GM19239 (cell line): ENCODE measurements at places on chromosomes 5 and 9.

GRCh38 chr5:134463991-134464760 lies 52.5 kb upstream of the CDKN2AIPNL start:
- DNase-seq, result no peak

GRCh38 chr5:120382833-120383232 lies 81.3 kb upstream of the PRR16 start:
- no peak for DNase-seq

DNA sequence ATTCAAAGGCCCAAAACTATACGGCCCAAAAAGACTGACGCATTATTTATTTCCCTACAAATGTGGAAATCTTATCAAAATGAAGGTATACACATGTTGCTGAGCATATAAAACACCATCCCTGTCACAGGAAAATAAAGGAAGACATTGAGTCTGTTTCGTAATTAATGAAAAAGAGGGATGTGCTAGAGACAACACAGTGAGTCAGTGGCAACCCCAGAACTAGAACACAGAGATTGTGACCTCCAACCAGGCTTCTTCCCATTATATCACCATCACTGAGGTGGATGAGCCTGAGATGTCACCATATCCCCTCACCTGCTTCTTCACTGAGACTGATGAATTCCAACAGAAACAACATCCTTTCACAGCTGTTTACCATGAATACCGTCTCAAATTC lies 3.8 kb downstream of the NDUFA8 start:
- no peak for DNase-seq

DNA sequence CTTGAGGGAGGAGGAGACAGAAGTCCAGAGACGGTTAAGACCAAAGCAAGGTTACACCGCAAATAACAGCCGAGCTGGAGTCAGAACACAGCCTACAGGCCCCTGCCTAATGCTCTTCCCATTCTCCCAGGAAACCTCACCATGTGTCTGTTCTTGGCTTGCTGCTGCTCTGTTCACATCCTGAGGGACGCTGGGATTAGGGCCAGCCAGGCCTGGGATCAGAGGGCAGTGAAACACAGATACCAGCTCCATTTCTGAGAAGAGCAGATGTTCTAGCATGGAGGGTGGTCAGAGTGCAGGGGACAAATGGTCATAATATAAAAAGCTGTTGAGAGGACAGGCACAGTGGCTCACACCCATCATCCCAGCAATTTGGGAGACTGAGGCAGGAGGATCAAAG lies 124.8 kb upstream of the LARP1 start:
- DNase-seq, result no peak

DNA sequence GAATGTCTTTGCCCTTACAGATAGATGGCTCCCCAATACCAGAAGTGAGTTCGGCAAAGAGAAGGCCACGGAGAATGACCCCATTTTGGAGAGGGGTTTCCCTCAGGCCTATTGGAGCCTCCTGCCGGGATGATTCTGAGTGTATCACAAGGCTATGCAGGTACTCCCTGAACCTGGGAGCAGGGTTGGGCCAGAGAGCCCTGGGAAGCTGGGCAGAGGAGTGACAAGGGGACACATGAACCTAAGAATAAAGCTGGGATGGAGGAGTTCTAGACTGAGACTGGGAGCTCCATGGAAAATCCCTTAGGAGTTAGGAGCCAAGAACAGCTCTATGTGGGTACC lies 433 bp downstream of the LEAP2 start:
- DNase-seq, result no peak

DNA sequence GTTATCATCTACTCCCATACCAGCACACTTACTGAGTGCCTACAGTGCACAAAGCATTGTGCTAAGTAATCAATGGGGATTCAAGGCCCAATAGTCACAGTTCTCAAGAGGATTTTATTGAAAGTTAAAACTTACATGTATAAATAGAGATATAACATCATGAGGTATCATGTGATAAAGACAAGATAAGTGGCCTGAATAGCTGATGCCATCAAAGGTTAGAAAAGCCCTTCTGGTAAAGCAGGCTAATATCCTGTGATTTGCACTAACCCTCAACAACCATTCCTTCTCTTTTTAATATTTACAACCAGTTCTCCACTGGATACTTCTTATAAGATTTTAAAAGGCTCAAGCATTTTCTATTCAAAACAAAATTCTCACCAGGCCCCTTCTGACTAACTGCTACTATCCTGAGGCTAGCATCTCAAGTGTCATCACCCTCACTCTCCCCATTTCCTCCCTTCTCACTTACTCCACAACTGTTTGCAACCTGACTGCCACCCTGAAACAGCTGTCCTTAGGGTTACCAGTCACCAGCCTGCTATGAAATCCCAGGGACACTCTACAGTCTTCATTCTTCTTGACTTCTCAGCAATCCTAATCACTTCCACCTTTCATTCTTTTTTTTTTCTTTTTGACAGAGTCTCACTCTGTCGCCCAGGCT lies 377.9 kb downstream of the ENC1 start:
- DNase-seq, result no peak

- no peak for DNase-seq
Observed at GRCh38 chr9:110928599-110928998, 109.7 kb downstream of the LPAR1 start.

- DNase-seq, result no peak
Observed at GRCh38 chr5:38249301-38249700, 9.1 kb upstream of the EGFLAM start.

GRCh38 chr9:89812556-89813181 lies 207.9 kb downstream of the GADD45G start:
- no peak for DNase-seq

DNA sequence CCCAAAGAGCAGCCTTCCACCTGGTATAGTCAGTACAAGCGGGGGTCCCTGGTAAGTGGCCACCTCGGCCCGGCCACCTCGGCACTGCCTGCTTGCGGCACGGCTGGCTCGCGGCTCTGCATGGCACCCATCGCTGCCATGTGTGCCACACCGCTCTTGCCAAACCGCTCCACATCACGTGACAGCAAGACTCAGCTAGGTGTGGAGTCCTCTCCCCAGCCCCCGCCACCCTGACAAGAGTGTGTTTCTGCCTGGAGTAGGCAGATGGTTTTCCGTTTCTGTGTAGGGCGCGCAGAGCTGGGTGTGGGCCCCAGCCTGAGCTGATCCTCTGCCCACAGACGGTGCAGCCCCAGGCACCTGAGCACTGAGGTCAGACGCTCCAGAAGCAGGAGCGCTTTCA lies 50.5 kb upstream of the FCN2 start:
- no peak for DNase-seq

- no peak for DNase-seq
Observed at GRCh38 chr5:136006761-136007251, 22.0 kb upstream of the TGFBI start.

DNA sequence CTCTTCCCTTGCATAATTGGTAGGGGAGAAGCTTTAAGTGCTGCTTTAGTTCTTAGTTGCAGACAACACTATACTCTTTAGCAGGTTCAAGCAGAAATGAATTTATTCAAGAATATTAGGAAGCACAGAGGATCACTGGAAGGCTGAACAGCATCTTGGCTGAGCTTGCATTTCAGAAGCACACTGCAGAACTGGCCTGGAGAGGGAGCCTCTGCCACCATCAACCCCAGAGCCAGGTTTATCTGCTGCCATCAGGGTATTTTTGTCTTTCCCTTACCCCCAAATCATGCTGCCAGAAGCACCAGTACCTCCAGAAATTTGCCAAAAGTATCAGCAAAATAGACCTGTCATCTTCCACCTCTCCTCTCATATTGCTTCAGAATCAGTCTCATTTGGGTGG lies 440.7 kb downstream of the DMAC1 start:
- DNase-seq, result no peak

- no peak for DNase-seq
Observed at GRCh38 chr9:133199648-133200321, 9.3 kb downstream of the OBP2B start.

DNA sequence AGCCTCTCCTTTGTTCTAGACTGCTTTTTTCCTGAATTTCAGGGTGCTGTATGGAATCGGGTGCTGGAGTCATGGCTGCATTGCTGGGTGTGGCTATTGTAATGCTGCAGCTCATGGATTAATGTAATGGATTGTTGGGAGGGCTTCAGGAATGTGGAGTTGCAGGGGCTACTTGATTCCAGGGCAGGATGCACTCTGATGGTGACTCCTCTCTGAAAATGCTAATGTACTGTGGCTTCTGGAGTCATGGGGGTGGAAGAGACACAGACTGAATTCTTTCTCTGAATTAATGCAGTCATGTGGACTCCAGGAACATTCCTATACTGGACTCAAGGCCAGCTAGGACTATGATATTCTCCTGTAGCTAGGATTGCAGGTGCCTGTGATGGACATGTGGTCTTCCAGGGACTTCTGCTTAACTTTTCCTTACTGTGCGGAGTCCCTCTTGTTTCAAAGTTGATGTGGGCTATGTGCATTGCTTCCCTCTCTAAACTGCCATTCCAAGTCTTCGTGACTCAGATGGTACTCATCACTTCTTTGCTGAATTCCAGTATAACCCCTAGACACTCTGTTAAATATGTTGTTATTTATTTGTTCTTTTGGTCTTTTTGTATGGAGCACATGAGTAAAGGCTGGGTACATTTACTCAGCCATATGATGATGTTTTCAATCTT lies 396.2 kb downstream of the KCTD16 start:
- DNase-seq, result no peak

GRCh38 chr5:170643591-170643990 lies 139.8 kb downstream of the KCNIP1 start:
- DNase-seq, result no peak

GRCh38 chr5:44729536-44729935 lies 79.2 kb upstream of the MRPS30 start:
- DNase-seq, result no peak

DNA sequence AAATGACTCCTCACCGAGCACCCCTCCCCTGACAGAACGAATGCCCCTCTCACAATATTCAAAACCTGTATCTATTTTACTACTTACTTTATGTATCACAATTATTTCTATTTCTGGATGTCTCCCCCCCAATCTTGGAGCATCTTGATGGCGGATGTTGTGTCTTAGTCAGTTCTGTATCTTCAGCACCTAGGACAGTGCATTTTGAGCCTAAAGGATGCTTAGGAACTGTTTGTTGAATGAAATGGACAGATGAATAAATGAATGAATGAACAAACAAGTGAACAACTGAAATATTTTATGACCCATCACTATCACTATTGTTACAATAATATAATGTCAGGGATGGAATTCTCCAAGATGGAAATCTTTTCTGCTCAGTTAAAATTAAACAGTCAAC lies 295.7 kb downstream of the DNAH5 start:
- DNase-seq, result no peak

DNA sequence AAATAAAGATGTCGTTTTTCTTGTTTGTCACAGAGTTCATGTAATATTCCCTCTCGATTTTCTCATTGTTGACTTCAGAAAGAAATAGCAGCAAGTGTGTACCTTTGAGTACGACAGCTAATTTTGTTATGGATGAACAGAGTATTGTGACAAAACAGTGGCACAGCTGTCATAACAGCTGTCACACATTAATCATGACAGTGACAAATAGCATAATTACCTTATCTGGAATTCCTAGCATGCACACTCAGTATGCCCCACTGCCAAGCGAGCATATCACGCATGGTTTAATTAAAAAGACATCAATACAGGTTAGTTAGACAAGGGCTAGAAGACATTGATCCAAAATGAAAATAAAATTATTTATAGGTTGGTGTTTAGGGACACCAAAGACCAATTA lies 375.1 kb downstream of the SPATA31D1 start:
- no peak for DNase-seq

DNA sequence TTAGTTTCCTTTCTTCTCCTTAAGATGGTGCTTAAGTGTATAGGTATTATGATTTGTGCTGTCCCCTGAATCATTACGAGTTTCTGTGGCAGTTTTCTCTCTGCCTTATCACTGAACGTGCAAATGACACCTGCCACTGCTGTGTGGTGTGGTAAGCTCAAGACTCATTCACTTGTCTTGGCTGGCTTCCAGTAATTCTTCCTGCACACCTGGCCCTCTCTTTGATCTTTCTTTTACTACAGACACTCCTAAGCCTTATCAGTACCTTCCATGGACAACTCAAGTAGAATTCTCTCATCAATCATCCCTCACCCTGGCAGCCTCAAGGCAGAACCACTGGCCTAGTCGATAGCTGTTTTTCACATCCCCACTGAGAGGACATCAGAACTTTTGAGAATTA lies 82.6 kb upstream of the ADAMTS19 start:
- DNase-seq, result no peak

DNA sequence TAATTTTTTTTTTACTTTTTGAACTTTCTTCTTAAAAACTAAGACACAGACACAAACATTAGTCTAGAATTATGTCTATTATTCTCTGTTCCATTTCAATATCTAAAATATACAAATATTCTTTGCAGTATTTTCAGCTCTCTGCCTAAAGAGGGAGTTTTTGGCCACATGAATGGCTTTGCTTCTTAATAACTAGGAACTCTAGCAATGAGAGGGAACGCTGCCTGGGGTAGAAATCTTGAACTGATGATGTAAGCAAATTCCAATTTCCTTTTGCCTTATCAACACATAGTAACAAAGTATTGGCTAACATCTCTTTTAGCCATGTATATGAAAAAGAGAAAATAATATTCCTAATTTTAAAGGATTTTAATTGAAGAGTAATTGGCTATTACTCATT lies 51.9 kb downstream of the SLC25A46 start:
- no peak for DNase-seq

GRCh38 chr5:115842089-115842935 lies 577 bp downstream of the AP3S1 start:
- no peak for DNase-seq

DNA sequence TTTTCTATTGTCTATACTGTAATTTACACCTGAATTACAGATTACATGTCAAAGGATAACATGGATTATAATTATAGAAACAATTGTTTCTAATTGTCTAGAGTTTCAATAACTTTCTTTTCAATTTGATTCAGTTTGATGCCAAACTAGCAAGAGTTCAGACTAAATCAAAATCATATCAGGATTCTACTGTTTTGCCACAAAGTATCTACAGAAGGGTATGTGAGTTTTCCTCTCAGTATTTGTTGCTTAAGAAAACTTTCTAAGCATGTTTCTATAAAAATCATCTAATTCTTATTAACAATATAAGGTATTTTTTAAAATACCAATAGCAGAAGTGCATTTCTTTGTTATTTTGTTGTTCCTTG lies 12.5 kb downstream of the SELENOP start:
- DNase-seq, result no peak

GRCh38 chr5:156920861-156921431 lies 42.1 kb downstream of the TIMD4 start:
- DNase-seq, result no peak

- no peak for DNase-seq
Observed at GRCh38 chr5:13625616-13626198, 318.8 kb downstream of the DNAH5 start.

DNA sequence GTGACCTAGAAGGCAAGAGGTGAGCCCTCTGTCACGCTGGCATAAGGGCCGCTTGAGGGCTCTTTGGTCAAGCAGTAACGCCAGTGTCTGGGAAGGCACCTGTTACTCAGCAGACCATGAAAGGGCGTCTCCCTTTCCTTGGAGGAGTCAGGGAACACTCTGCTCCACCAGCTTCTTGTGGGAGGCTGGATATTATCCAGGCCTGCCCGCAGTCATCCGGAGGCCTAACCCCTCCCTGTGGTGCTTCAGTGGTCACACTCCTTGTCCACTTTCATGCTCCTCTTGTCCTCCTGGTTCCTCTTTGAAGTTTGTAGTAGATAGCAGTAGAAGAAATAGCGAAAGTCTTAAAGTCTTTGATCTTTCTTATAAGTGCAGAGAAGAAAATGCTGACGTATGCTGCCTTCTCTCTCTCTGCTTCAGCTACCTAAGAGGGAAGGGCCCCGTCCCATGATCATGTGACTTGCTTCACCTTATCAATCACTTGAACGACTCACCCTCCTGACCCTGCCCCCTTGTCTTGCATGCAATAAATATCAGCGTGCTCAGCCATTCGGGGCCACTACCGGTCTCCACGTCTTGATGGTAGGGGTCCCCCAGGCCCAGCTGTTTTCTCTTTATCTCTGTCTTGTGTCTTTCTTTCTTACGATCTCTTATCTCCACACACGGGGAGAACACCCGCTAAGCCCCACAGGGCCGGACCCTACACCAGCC lies 16.7 kb upstream of the SCGB3A1 start:
- no peak for DNase-seq
